ENCODE measurements at places on chromosomes 2 and 18.
A peak's percentile ranks its signal among the peaks of the same experiment; 100 is the strongest.

- DNase-seq, result peak; percentile 43
Observed at GRCh38 chr2:189369566-189369965, 71.7 kb upstream of the WDR75 start.

DNA sequence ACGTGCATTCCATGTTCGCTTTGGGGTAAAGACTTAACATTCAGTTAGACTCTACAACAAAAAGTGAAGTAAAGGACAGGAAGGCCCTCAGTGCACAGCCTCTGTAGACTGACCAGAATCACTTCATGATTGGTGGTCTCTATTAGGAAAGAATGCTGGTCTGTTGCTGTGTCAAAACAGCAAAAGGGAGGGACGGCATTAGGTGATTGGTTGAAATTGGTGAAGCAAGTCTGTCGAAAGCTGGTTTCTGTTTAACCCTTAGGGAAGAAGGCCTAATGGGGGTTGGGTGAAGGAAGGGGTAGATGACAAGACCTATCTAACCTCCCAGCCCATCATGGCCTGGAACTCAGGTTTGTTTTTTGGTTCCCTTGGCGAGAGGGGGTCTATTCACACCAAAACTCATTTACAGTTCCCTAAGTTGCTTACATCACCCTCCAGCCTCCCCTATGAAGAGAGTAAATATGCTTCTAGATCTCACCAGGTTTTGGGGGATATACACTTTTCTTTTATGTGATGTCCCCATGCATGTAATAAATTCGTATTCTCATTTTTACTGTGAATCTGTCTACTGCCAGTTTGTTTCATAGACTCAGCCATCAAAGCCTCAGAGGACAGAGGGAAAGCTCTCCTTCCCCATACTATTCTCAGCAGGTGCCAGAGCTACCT lies 65.6 kb downstream of the TMEM17 start:
- no peak for DNase-seq

- no peak for DNase-seq
Observed at GRCh38 chr2:109387221-109387735, 226.5 kb downstream of the SEPTIN10 start.

DNA sequence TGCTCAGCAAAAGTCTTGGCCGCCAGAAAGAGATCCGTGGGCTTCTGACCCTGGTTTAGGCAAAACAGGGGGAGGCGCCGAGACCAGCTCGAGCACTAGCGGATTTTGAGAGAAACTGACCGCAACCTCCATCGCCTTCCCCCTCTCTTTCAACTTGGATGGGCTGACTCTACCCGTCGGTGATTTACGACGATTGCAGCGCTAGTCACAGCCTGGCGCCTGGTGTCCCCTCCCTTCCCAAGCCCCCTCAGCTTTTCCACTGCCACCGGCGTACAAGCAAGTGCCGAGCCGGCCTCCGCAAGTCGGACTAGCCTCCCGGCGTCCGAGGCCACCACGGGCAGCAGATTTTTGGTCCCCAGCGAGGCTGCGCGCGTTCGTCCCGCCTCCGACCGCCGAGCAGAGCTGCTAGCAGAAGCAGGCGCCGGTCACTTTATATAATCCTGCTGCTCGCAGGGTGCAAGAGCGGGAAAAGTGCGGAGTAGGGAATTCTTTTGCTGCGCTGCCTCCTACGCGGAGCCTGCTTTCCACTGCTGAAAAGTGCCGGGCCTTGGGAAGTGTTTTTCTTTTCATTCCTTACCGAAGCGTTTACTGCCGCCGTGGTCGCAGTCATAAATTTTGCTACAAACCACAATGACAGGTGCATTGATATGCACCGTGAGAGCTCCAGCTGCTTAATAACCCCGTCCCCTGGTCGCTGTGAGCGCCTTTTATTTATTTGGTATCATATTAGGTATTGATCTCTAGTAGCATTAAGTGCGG lies 7.7 kb downstream of the HOXD3 start:
- DNase-seq, result peak; percentile 30
